ENCODE measurements at places on chromosomes 1 and 21.

- no peak for DNase-seq
Observed at GRCh38 chr1:24699628-24700027, 45.6 kb upstream of the CLIC4 start.

DNA sequence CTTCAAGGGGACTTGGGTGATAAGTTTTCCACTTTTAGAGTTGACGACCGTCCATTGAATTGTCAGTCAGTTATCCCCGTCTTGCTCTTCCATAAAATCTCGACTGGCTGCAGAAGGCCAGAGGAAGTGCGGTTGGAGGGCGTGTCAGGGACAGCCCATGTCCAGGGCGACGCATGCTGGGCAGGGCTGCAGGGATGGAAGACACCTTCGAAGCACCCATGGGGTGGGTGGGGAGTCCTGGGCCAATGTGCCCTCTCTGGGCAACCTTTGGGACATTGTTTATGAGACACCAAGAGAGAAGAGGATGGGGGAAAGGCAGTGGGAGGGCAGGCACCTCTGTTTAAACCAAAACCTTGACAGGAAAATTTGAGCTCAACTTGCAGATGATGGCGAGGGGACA, 38.6 kb upstream of the EDN2 start:
- no peak for DNase-seq

DNA sequence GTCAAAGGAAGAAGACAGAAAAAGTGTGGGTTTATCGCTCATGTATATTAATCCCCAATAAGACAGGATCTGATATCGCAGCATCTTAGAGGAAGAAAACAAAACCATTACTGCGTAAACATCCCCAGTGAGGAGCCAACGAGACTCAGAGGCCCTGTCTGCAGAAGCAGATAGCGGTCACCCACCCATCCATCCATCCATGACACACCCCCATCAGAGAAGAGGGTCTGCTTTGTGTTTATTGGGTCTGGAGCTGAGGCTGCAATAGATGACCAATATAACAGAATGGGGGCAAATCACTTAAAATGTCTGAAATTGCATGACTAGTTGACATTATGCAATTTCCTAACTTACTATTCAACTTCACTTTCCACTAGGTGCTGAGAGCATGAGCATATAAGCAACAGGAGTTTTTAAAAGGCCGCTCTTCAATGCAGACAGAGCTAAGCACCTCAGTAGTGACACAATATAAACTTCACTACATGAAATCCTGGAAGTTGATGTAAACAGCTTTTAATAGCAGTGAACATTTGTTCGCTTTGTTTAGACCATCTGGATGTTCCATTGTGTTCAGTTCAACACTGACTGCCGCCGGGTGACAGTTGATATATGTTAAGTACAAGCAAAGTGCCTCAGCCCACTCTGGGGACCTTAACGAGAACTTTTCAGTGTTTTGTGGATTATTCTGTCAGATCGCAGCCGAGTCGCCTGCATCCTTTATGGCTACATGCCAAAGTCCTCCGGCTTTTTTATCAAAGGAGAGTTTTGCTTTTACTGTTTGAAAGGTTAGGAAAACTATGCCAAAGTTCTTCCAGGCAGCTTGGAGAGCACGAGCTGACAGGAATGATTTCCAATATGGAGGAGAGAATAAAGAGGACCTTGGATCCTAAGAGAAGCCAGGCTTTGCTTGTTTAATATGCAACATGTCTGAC, 167.5 kb downstream of the ZNF281 start:
- no peak for DNase-seq

DNA sequence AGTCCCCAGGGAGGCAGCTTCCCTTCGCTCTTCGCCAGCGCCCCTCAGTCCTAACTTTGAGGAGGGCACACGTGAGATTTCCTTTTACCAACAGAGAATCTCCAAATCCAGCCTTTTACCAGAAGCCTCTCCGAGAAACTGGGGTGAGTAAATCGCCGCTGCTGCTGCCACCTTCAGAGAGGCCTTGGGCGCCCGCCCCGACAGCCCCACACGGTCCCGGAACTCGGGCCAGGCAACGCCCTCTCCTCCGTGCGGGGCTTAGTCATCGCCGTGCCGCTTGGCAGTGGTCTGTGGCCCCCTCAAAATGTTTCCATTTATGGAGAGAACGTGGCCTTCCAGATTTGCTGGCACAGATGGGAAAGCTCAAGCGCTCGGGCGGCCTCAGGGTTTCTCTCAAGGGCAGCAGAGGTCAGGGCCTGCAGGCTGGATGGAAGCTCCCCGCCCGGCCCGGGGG, 41.4 kb upstream of the COL6A2 start:
- no peak for DNase-seq

- DNase-seq: no peak
Observed at GRCh38 chr1:12527564-12527963, 90.4 kb downstream of the DHRS3 start.

GRCh38 chr1:205472737-205473441, 17.0 kb upstream of the BLACAT1 start:
- no peak for DNase-seq

GRCh38 chr1:180854001-180854400, 58.7 kb upstream of the KIAA1614 start:
- no peak for DNase-seq

DNA sequence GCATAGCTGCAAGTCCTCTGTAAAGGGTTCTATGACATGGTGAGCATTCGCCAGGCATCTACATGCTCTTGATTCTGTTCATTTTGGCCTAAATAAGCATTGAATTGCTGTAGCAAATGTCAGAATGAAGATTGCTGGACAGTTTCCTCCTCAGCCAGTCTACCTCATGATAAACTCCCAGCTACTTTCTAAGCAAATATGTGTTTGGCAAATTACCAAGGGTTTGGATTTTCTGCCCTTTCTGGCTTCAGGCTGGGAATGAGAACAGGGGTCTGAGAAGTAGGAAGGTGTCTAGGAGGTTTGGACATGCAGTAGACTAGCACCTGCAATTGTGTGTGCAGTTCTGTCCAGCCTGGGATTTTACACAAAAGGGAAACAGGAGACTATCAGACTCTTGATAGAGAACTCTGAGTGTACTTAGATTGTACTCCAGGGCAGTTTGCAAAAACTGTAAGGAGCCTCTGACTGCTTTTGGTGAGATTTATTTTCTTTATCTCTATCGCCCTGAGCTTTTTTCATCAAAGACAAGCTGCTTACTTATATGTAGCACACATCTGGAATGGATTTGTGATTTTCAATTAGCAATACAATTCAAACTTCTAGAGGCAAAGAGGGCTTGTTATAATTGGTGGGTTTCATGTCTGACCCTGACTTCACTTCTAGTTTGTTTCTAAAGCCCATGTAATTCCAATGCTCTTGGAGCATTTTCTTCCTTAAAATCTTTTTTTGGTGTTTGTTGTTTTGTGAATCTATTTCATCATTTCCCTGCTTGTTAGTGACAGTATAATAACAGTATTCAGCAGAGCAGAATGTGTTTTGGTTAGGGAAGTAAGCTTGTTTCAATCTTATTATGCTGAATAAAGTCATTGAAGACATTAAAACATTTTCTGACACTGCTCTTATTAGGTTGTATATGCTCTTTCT, 150.8 kb downstream of the VPS13D start:
- no peak for DNase-seq

DNA sequence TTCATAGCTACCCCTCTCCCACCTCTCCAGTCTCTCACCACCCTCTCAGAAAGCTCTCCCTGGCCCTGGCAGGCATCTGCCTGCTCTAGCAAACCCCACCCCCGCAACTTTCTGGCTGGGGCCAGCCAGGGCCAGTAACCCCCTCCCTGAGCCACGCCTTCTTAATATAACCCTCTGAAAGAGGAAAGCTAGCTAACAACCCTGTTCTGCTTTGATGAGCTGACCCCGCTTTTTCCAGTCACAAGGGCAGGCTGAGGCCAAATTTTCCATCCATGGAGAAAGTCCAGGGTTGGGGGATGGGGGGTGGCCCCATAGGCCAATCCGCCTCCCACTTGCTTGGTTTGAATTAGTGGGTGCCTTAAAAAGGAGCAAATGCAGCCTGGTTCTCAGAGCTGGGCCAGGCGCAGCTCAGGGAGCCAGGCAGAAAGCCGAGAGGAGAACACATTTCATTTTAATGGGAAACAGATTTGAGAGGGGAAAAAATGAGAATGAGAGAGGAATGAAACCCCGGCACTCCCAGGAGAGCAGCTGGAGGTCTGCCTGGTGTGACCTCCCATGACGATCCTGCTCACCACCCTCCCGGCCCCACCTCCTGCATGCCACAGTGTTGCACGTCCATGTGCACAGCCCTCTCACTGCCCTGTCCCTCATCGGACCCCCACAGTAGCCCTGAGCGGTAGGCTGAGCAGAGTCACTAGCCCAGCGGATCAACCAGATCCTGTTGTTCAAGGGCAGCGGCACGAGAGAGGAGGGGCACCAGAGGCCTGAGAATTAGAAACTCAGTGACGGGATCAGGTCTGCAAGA, 62.3 kb downstream of the OPTC start:
- DNase-seq: no peak

Measured in GM20000 (cell line).